CD4-positive, alpha-beta memory T cell (primary cell): ENCODE measurements at places on chromosomes 6 and 20.
A peak's percentile ranks its signal among the peaks of the same experiment; 100 is the strongest.

- DNase-seq: no peak
Measured at GRCh38 chr6:151141685-151142084, 98.1 kb upstream of the AKAP12 start.

- no peak for DNase-seq
Measured at GRCh38 chr6:11042750-11043377, 1.2 kb downstream of the ELOVL2 start.

- peak; percentile 48 for DNase-seq
Measured at GRCh38 chr6:137233911-137234863, 15.0 kb upstream of the IFNGR1 start.

GRCh38 chr20:22384978-22385377 lies 199.4 kb downstream of the FOXA2 start:
- no peak for DNase-seq

DNA sequence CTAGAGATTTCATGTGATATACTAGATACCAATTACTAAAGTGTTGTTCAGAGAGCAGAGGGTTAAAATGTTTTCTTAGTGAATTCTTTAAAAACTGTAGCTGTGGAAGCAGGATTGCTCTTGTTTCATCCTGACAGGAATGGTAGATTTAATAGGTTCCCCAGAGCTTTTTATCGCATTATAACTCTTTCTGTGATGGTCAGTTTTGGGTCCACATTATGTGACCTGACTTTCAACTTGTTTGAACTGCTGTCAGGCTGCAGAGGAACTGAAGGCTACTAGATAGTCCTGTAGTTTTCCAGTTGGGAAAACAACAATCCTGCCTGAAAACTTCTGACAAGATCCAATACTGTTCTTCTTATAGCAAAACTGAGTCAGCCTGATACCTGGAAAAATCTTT lies 329.3 kb upstream of the FLRT3 start:
- DNase-seq: no peak

GRCh38 chr6:39074486-39074885 lies 25.9 kb downstream of the GLP1R start:
- DNase-seq: no peak

DNA sequence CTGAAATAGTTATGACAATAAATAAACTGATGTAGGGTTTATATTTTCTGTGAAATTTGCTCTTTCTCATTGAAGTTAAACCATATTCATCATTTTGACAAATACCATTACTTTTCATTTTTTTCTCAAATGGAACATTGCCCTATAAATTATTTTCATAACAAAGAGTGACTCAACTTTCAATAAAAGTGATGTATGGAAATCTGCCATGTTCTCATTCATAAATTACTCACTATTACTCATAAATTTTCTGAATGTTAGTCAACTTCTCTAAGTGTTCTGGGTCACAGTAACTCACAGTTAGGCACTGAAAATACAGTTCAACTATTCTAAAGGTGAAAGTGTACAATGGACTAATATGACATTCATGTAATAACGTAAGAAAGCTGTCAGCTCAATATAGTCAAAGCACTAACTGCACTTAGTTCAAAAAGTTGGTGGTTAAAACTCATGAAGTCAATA lies 19.0 kb upstream of the STX11 start:
- no peak for DNase-seq

DNA sequence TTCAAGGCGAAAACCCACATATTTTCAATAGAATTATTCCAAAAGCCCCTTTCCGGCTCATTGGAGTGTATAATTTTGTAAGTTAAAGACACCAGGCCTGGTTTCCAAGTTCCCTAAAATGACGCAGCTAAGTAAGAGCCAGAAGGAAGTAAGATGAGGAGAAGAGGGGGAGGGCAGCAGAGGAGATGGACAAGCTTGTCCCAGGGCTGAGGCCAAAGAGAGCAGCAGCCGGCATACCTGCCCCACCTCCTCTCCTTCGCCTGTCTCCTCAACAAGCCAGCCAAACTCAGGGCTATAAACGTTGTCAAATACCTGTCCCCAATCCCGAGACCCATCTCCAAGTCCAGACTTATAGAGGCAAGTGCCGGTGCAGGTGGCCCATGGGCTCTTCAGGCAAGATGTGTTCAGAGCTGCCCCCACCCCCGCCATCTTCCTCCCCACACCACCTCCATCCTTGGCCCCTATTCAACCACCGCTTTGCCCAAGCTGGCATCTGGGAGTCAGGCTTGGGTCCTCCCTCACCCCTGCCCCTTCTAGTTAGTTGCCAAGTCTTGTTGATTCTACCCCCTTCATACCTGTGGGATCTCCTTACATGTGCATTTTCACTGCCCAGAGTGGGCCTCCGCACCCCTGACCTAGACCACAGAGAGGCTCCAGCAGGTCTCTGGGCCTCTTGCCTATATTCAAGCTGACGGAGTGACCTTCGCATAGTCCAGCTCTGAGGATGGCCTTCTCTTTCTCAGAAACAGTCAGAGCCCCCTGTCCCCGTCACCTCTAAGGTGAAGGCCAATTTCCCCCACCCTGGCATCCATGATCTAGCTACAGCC lies 75.7 kb upstream of the SIRPA start:
- DNase-seq: no peak

GRCh38 chr20:50980851-50981713 lies 22.5 kb downstream of the MOCS3 start:
- peak; percentile 48 for DNase-seq

DNA sequence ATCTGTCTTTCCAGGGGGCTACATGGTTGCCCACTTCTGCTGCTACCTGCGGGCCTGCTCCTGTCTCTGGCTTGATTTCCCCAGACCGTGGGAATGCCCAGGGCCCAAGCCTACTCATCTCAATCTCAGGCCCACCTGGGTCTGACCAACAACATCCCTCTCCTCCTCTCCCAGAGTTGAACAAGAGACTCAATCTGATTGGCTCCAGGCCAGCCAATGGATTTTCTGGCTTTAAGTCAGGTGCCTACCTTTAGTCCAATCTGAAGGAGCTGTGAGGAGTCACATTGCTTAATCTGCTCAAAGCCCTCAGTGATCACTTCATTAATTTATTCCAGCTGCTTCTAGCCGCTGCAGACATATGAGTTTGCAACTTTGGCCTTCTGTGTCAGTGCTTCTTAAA lies 162.4 kb upstream of the KCNG1 start:
- DNase-seq: no peak

GRCh38 chr6:14192216-14192788 lies 74.7 kb downstream of the CD83 start:
- DNase-seq: no peak

DNA sequence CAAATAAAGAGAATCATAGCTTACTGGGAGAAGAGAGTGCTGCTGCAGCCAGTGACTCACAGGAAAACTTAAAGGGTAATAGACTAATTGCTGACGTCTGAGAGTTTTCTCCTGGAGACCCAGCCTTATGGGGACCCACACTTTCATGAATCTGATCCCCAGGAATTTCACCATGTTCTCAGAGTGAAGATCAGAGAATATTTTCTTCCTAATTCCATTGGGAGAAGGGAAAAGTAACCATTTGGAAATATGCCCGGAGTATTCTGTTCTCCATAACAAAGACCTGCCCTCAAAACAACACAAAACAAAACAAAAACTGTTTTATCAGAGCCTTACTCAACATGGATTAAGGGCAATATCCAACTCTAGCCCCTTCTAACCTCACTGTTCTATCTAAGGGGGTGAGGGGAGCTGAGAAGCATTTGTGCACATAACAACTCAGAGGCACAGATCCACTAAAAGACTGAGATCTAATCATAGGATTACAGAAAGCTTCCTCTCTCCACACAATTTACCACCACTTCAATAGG lies 168.2 kb upstream of the SSTR4 start:
- DNase-seq: no peak

DNA sequence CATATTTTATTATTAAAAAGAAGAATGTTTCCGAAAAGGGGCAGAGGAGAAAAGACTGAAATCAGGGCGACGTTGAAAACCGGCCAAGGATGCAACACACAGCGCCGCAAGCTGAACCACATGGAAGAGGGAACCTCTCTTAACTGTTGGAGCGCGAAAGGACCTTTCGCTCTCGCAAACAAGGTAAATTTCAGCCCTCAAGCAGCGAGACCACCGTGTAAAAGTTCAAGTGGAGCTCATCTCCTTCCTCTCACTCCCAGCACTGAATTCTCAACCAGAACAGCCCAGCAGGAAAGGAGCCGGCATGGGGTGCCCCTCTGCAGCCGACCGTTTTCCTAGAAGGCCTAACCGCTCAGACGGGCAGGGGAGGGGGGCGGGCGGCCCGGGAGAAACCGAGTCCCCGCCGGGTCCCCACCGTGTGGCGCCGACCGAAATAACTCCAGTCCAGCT lies 621 bp downstream of the GPR63 start:
- no peak for DNase-seq

DNA sequence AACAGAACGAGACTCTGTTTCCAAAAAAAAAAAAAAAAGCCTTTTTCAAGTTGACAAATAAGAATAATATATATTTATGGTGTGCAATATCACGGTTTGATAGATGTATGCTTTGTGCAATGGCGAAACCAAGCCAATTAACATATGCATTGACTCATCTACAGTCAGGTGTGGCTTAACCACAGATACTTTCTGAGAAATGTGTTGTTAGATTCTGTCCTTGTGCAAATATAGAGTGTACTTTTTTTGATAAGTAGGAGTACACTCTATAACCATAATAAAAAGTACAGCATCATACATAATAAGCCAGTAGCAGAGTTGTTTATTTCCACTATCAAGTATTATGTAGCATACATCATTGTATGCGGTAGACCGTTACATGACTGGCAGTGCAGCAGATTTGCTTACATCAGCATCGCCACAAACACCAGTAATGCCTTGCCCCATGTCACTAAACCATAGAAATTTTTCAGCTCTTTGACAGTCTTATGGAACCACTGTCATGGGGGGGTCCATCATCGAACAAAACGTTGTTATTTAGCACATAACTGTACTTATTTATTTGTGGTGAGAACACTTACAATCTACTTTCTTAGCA lies 59.2 kb downstream of the TMEM170B start:
- no peak for DNase-seq

- no peak for DNase-seq
Measured at GRCh38 chr6:11428895-11429294, 108.7 kb upstream of the TMEM170B start.

DNA sequence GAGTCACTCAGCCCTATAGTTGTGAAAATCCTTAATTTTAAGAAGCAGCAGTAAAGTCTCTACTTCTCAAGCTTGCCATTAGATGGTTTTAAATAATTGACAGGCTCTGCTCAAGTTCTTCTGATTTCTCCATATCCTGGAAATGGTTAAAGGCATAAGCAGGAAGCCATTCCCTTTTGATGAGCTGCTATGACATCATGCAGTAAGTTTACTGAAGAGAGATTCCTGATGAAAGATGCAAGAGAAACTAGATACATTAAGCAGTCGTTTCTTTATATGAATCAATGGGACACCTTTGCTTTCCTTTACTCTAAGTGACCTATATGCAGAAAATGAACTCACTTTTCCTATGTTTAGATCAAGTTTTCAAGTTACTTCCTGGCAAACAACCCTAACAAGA lies 9.8 kb downstream of the POPDC3 start:
- DNase-seq: no peak

- no peak for DNase-seq
Measured at GRCh38 chr6:89409461-89410035, 2.5 kb downstream of the RRAGD start.

GRCh38 chr6:119325559-119326265 lies 23.8 kb downstream of the MAN1A1 start:
- no peak for DNase-seq

DNA sequence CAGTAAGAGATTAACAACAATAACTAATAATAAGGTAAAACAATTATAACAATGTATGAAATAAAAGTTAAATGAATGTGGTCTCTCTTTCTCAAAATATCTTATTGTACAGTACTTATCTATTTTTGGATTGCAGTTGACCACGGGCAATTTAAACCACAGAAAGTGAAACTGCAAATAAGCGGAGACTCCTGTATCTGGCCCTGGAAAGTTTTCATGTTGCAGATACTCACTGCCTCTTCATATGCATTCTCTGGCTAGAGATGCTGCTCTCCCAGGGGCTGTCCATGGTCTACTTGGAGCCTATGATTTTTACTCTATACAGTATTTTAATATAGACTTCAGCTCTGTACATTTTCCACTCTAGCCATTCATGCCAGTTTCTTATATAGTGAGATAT lies 230.8 kb downstream of the FUT9 start:
- no peak for DNase-seq

- DNase-seq: no peak
Measured at GRCh38 chr6:49513153-49513989, 13.6 kb downstream of the GLYATL3 start.

DNA sequence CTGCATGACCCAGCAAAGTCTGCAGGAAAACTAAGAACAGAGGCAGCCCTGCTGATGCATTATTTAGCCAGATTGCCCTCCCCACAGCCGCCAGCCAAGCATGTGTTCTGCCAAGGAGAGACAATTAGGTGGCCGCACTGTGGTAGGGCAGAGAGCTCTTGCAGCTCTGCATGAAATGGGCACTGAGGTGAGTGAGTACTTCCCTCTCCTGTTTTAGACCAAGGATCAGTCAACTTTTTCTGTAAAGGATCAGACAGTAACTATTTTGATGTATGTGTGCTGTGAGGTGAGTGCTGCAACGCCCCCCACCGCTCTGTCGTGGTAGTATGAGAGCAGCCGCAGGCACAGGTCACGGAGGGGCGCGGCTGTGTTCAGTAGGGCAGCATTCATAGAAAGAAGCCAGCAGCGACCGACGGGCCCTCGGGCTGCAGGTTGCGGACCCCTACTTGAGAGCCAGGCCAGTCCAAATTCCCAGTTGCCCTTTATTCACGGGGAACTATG lies 23.8 kb upstream of the FAM50B start:
- no peak for DNase-seq

DNA sequence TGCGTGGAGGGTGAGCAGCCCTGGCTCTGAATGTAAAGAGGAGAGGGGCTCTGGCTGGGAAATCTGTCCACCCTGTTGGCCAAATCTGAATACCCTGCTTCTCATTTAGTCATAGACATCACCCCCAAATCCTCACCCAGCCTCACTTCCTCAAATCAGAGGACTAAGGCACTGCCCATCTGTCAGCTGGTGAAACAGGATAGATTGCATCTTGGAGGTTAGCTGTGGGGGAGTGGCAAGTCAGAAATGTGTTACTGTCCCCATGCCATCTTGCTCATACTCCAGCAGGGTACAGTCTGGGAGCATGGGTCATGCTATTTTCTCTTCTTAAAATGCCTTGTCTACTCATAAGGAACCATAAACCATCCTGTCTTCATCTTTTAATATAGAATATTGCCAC lies 9.5 kb upstream of the DTNBP1 start:
- no peak for DNase-seq

- DNase-seq: no peak
Measured at GRCh38 chr6:144062786-144063185, 32.6 kb downstream of the SF3B5 start.
